RWPE1 (cell line): ENCODE measurements at places on chromosomes 5 and 9.
A peak's percentile ranks its signal among the peaks of the same experiment; 100 is the strongest.

GRCh38 chr9:133427658-133428348 lies 5.6 kb downstream of the ADAMTS13 start:
- DNase-seq: no peak

DNA sequence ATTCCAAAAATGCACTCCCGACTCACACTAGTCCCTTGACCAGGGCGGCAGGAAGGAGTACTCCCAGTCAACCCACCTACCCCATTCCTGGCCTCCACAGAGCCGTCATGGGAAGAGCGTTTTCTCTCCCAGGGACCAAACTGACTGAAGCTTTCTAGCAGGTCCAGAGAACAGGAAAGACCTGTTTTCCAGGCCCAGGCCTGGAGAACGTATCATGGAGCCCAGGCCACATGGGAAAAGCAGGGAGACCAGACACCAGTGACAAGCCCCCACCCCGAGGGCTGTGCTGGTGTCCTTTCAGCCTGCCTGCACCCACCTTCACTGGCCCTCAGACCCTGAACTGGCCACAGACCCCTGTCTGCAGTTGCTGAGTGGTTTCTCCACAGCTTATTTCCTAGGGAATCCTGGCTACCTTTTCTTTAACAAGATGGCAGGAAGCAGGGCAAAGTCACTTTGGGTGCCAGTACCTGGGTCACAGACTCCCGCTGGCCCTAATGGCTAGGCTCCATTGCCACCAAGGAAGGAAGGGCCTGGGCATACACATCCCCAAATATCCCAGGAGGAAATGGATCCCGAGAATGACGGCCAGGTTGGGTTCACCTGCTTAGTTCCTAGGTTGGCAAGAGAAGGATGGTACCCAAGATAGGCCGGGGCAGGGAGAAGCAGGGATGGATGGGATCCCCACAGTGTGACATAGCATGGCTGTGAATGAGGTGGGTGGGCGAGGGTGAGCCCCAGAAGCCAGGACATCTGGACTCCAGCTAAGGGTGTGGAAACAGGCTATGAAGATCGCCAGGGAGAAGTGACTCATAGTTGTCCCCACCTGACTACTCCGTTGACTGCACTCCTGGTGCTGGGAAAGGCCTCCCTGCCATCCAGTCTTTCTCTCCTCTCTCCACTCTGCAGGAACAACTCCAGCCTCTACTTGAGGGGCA lies 12.2 kb downstream of the CCNI2 start:
- no peak for DNase-seq

DNA sequence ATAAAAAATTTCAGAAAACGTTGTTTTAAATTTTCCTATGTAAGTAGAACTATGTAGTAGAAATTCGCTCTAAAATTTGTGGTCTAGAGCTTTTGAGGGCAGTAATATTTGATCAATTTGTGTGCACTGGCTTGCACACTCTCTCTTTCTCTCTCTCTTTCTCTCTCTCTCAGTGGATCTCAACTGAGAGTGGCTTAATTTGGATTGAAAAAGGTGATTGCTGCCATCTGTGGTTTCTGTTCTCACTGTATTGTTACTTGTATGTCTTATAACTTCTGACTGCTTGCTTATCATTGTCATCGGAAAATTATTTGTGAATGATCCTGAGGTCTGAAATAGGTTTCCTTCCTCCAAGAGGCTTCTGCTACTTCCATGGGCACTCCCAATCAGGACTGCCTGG lies 368.2 kb downstream of the KCTD16 start:
- DNase-seq: no peak

DNA sequence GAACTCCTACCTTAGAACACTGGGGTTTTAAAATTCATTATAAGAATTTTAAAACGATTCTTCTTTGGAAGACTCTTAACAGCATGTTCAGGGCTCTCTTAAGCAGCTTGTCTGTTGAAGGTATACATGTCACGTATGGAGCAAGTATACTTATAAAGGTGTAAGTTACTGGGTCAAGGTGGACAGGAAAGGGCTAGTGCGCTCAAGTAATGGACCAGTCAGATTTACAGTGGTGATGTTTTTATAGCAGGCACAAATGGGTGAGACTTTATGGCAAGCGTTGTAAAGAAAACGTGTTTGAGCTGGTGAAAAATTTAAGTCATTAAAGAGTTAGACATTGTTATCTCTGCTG lies 7.9 kb downstream of the SLC44A1 start:
- DNase-seq: no peak

GRCh38 chr9:89755821-89756220 lies 151.0 kb downstream of the GADD45G start:
- DNase-seq: peak; percentile 68

GRCh38 chr9:26527931-26528330 lies 364.7 kb downstream of the CAAP1 start:
- DNase-seq: no peak

GRCh38 chr5:82364497-82364896 lies 86.3 kb upstream of the RPS23 start:
- DNase-seq: no peak

DNA sequence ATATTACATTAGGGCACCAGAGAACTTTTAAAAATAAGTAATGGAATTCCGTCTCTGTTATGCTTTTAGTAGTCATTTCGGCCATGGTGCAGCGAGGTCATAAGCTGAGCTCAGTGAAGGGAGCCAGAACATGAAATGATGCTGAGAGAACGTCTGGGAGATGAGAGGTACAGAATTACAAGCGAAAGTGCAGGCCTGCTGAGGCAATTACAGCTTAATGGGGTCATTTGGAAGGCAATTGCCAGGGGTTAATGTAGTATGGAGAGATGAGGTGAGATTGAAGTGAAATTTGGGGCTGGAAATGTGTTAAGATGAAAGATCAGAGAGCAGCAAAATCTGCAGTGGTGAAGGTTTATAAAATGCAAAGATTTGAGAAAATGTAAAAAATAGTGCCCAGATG lies 96.5 kb downstream of the PBX3 start:
- no peak for DNase-seq

DNA sequence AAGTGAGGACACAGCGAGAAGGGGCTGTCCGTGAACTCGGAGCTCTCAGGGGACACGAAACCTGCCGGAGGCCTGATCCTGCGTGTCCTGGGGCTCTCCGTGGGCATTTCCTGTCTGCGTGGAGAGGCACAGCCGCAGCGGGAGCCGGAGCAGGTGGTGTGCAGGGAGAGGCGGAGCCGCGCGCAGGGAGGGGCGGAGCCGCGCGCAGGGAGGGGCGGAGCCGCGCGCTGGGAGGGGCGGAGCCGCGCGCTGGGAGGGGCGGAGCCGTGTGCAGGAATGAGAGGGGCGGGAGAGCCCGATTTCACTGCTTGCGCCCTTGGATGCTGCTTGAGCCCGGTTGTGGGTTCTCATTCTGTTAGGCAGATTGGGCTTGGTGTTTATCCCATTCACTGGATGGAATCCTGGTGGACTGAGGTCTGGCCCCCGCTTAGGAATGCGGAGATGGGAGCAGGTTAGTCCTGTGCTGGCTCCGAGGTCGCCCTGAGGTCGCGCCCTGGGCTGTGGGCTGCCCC lies 26.7 kb downstream of the NDUFS6 start:
- peak; percentile 5 for DNase-seq

- DNase-seq: peak; percentile 20
These were observed 113.1 kb downstream of the DNAH5 start for GRCh38 chr5:13831351-13831750.

DNA sequence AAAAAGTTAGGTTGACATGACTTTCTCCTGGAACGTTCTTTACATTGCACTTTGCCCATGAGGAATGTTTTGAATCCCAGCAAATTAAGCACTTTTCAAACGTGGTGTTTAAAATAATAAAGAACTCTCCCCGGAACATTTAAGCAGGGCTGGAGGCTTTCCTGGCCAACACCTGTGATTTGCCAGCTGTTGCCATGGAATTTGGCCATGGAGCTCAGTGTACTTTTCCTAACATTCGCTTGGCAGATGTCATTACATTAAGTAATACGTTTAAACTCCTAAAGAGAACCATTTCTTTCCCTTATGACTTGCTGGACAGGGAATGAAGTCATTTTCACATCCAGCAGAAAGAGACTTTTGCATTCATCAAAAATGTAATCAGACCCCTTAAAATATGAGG lies 146.1 kb downstream of the GAS1 start:
- DNase-seq: no peak

DNA sequence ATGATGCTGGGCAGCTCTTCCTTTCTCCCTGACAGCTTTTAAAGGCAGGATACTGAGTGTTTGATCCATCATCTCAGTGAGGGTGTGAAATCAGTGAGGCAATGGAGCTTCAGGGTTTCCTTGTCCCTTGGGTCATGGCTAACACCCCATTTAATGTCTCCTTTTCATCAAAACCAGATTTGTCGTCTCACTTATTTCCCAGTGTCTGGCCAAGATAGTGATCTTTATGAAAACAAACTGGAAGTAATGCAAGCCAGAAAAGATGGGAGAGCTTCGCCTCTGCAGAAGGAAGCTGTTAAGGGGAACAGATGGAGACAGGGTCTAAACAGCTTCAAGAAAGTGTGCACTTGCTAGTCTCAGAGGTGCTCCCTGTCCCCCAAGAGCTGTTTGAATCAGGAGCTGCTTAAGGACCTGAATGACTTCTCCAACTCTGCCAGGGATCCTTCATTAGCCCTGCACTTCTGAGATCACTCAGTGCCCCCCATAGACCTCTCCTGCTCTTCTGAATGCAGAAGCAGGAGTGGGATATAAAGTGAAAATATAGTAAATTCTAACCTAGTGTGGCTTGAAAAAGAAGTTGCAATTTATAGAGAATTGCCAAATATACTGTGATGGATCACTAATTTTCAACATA lies 96.1 kb downstream of the F2RL2 start:
- DNase-seq: no peak

- no peak for DNase-seq
These were observed 124.0 kb upstream of the TAF11L2 start for GRCh38 chr5:17373814-17374556.

DNA sequence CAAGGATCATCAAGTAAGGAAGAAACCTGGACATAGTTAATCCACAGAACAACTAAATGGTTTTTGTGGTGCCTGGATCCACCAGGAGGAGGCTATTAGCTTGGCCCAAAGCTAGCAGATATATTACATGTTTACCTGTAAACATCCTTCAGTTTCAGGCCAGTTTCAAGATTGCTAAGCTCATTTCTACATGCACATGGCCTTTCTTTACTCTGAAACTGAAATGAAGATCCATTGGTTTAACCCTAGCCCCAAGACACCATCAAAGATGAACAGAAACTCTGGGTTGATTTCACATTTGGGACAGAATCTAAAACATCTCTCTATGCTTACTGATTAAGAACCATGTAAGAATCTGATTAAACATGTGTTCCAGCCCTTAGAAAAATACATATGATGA lies 611.8 kb downstream of the TLE1 start:
- no peak for DNase-seq

DNA sequence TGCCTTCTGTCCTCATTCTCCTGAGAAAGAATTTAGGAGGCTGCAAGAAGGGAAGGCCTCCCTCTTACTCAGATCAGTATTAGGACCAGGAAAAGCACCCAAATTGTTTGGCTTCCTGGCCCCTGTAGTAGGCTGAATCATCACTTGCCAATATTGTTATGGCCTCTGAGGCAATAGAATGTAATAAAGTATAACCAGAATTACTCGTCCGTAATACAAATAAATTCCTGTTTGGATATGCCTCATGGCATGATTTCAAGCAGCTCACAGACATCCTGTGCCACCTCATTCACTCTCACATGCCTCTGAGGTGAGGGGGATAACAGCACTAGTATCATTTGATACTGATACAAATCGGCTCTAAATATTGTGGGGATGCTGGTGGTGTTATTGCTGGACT lies 427.3 kb downstream of the ISL1 start:
- DNase-seq: peak; percentile 88

DNA sequence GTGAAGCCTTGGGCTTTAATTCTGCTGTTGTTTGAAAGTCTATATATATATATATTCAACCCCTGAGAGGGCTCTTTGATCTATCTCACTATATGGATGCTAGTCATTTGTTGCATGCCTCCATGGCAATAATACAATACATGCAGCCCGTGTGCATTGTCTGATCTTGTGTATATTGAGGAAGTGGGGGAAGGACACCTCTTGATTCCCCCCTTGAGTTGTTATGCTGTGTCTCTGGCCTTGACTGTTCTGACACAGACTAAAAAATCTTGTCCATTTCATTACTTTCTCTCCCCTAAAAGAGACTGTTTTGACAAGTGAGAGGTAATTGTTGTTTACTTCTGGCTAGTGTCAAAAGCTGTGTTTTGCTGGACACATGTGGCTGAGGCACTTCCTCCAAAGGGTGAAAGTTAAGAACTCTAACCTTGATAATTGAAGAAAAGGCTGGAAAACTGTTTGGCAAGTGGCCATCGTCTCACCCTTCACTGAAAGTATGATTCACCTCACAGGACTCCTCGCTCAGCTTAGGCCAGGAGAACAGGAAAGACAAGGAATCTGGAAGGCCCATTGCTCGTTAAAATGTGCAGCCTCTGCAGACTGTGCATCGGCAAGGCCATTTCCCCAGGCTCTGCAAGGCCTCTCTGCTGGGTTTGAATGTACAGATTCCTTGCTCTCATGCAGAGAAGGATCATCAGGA lies 304.0 kb downstream of the PRELID2 start:
- DNase-seq: peak; percentile 92

- DNase-seq: no peak
These were observed 77.3 kb upstream of the ITGA1 start for GRCh38 chr5:52710310-52710971.

DNA sequence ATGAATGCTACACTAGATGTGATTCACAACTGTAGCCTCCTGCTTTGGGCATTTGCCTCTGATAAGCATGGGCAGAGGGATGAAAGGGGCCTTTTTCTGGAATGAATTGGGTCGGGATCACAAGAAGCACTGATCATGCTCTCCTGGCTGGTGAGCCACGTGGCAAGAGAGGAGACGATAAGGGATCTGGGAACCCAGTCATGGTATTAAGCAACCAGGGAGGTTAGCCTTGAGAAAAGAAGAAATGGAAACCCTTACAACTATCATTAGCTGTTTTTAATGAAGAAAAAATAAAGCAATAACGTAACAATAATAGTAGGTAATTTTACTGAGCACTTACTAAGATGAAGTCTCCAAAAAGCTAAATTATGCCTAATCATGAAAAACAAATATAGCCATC lies 50.0 kb upstream of the RAI14 start:
- no peak for DNase-seq

- no peak for DNase-seq
These were observed 112.2 kb downstream of the MAST4 start for GRCh38 chr5:66708368-66708767.

- DNase-seq: no peak
These were observed 51.0 kb downstream of the FBN2 start for GRCh38 chr5:128487041-128487440.

DNA sequence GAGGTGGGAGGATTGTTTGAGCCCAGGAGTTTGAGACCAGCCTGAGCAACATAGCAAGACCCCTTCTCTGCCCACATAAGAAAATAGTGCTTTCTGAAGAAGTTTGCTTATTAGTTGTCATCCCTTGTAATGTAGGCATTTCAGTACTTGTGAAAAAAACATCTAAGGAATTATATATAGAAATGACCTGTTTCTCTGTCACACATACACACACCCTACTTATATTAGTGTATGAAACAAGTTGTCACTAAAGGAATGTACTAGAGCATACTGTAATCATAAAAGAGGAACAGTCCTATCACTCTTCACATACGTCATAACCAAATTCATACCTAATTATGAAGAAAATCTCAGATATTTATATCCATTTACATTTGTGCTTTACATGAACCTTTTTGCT lies 122.0 kb downstream of the NIPBL start:
- no peak for DNase-seq
